ENCODE measurements at places on chromosomes 11 and 22. TPM values are rescaled to one million over a fixed set of nuclear protein-coding genes. Genes with fewer than 3 reads are reported as not detected.

DNA sequence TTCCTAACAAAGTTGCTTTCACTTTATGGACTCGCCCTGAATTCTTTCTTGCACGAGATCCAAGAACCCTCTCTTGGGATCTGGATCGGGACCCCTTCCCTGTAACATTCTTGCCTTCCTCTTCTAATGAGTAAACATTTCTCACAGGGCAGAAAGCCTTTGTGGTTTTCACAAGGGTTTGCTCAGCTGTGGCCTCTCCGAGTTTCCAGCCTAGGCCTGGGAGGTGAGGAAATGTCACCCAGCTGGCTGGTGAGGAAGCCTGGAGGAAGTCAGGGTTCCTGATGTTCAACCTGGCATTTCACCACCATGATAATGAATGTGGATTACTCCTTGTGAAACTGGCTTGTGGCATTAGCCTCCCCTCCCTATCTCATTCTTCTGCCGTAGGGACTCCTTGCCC is 224.9 kb downstream of the DSCAML1 start:
- no peak for DNase-seq
- H3K4me3 ChIP-seq: no peak overlapping the region
- no peaks in the 10 kb centered on the region for H3K4me1 ChIP-seq
- H3K27ac ChIP-seq: no peak overlapping the region
- H3K36me3 ChIP-seq: no peaks in the 10 kb centered on the region

GRCh38 chr11:65327021-65327420 is 6.6 kb upstream of the DPF2 start:
- no peak overlapping the region for H3K4me3 ChIP-seq
- no peaks in the 10 kb centered on the region for H3K27me3 ChIP-seq
- DNase-seq: no peak

DNA sequence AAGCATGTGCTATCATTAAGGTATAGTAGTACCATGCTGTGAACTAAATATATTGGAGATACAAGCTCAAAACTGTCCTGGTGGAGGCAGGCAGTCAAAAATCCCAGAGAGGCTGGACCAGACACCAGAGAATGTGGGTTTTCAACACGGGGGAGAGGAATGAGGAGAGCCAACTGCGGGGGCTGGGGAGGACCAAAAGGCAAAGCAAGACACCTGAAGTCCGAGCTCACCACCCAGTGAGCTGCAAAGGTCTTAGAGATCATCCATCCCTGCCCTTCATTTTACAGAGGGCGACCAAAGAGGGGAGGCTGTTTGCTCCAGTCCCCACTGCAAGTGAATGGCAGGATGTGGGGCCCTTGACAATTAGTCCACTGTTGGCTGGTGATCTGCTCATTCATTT is 10.0 kb downstream of the RIBC2 start:
- DNase-seq: no peak
- no peaks in the 10 kb centered on the region for H3K27me3 ChIP-seq
- H3K4me3 ChIP-seq: no peak overlapping the region
- H3K36me3 ChIP-seq: peaks cover 3% of the 10 kb centered on the region

GRCh38 chr22:28505416-28506149 is 174.1 kb downstream of the TTC28 start:
- H3K27ac ChIP-seq: no peak overlapping the region
- H3K27me3 ChIP-seq: no peaks in the 10 kb centered on the region
- no peaks in the 10 kb centered on the region for H3K4me1 ChIP-seq
- no peak for DNase-seq

DNA sequence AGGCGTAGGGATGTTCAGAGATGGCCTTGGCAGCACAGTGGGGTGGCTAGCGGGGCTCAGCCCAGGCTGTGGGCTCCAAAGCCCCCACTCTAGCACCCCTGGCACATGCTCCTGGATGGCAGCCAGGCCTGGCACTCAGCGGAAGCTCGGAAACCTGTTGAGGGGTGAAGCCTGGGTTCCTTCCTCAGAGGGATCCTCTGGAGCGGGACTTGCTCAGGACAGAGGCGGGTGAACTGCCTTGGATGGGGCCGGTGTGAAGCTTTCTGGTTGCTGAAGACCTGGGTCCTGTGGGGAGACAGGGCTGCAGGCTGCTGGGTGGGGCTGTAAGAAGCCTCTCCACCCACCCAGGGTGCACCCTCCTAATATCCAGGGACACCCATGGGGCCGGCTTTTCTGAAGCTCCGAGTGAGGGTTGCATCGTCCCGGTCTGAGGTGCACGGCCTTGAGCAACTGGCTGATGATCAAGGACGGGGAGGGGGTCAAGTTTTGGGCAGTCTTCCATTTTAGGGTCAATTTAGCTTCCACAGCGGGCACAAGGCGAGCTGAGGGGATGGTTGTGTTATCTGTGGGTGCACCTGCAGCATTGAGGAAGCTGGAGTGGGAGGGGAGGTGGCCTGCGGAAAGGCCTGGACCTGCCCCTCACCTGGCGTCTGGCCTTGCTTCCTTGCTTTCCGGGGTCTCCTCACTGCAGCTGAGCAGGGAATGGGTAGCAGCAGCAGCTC is 5.2 kb downstream of the MRGPRE start:
- no peak overlapping the region for H3K27ac ChIP-seq
- H3K4me3 ChIP-seq: no peak overlapping the region
- no peaks in the 10 kb centered on the region for H3K27me3 ChIP-seq
- no peaks in the 10 kb centered on the region for H3K36me3 ChIP-seq
- DNase-seq: no peak
- no peaks in the 10 kb centered on the region for H3K4me1 ChIP-seq

DNA sequence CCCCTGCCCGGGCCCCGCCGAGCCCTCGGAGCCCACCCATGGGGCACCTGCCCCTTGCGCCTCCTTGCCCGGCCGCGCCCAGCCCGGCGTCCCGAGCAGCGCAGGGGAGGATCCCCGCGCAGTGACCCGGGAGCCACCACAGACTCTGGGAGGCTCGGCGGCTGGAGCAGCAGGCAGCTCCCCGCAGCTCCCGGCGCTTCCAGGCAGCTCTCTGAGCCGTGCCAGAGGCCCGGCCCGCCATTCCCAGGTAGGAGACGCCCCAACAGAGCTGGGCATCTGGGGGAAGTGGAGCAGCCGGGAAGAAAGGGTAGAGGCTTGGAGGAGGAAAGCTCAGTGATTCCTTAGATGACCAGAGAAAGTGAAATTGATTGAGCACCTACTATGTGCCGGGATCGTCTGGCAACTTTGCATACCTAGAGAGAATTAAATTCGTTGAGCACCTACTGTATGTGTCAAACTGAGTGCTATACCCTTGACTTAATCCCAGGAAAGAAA is 670 bp downstream of the RASD2 start:
- no peak overlapping the region for H3K27ac ChIP-seq
- DNase-seq: no peak
- H3K4me3 ChIP-seq: peak overlapping the region; percentile 54

PLAAT4 gene
- total RNA-seq: 1.0 TPM

NAALADL1 gene
- not detected for total RNA-seq

RGL4 gene
- total RNA-seq: not detected
